ENCODE measurements at places on chromosomes 3 and 15.

DNA sequence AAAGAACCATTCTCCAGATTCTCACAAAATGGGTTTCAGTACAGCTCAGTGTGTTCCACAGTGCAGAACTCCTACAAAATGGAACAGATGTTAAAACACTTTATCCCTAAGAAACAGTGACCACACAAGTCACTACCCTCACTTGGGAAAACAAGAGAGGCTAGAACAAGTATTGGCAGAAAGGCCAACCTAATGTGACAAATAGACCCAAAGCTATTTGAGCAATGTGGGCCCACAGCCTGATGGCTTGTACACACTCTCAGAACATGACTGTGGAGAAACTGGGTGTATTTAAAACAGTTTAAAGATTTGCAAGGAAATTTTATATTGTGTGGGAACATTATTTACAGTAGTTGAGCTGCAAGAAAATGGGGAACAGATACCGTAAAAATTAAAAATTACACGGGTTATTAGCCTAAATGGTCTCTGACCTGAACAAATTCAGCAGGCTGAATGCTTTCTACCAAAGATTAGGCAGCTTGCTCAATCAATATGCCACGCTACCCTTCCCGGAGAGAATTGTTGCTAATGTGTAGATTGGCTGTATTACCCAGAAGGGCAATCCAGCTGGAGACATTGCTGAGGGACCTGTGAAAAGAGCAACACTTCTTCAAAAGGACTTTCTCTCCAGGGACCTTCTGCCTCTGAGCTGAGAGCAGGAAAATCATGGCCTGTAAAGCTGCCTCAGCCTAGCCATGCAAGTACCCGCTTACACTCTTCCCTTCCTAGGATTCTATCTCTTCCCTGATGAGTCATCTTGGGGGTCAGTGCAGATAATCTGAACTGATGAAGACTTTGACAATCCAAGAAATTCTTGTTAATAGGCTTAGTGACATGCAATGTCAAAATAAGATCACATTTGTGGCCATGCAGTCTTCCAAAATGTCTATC is 97.1 kb downstream of the STRIT1 start:
- DNase-seq: no peak

GRCh38 chr3:5806192-5806591 is 618.7 kb downstream of the EDEM1 start:
- DNase-seq: no peak

- no peak for DNase-seq
Observed at GRCh38 chr3:14246414-14246813, 67.8 kb downstream of the LSM3 start.

- DNase-seq: no peak
Observed at GRCh38 chr15:60563539-60564404, 84.8 kb upstream of the ICE2 start.

GRCh38 chr3:126580746-126581145 is 22.0 kb upstream of the C3orf22 start:
- no peak for DNase-seq

DNA sequence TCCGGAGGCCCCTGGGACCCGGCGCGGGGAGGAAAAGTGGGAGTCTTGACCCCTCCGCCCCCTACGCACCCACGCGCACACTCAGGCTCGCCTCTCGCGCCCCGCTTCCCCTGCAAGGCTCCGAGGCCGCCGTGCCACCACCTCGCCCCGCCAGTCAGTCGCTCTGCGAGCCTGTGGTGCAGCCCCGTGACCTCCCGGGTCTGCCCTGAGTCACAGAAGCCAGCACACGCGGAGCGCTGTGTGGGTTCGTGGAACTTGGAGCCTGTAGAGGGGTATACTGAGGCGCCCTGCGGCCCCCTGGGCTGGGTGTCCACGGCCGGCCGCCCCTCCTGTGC is 380 bp upstream of the ALS2CL start:
- DNase-seq: no peak

DNA sequence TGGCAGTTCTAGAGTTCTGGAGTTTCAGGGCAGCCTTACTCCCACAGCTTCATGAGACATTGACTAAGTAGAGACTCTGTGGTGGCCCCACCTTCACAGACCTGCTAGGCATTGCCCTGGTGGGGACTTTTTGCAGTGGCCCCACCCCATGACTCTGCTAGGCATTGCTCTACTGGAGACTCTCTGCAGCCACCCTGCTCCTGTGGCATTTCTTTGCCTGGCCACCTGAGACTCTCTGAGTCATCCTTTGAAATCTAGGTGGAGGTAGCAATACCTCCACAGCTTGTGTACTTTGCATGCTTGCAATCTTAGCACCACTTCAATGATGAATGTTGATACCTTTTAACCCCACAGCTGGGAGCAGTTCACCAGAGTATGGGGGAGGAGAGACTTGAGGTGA is 40.6 kb upstream of the DHX36 start:
- no peak for DNase-seq

DNA sequence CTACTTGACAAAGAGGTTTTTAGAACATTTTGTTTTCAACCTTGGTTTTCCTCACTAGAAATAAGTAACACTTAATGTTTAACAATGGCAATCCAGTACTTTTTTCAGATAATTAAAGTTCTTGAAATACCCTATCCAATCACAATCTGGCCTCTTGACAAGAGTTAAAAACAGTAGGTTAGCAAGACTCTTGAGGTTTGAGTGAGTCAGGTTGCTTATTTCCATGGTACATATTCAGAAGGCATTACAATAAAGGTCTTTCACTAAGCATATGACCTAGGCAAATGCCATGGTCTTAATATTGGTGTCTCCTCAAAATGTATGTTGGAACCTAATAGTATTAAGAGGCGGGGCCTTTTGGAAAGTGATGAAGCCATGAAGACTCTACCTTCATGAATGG is 5.6 kb downstream of the SUCNR1 start:
- no peak for DNase-seq

GRCh38 chr15:38307251-38307650 is 54.6 kb downstream of the SPRED1 start:
- DNase-seq: no peak

DNA sequence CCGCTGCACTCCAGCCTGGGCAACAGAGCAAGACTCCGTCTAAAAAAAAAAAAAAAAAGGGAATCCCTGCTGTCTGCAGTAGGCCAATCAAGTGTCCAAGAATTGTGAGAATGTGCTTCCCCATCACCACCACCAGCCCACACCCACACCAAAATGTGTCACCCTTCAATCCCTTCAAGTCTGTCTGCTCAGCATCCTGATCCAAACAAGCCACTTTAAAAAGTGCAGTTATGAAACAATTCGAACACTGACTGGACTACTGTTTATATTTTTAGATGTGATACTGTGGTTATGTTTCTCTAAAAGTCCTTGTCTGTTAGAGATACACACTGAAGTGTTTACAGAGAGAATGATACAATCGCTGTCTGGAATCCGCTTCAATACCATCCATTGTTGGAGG is 78.1 kb upstream of the CGNL1 start:
- no peak for DNase-seq
